Stimulated activated CD4-positive, alpha-beta T cell treated with anti-CD3 and anti-CD28 coated beads, TNF-alpha, amount 100 ng/mL, for 4 hours (primary cell): ENCODE measurements at places on chromosomes 12 and 14.

GRCh38 chr12:4460761-4461160 is 15.1 kb upstream of the FGF6 start:
- DNase-seq = no peak

- DNase-seq = no peak
Measured at GRCh38 chr14:72443991-72444441, 449.9 kb downstream of the DPF3 start.

- no peak for DNase-seq
Measured at GRCh38 chr12:28172434-28173030, 17.7 kb upstream of the CCDC91 start.

- no peak for DNase-seq
Measured at GRCh38 chr14:83913476-83913875, 1616.5 kb upstream of the FLRT2 start.

DNA sequence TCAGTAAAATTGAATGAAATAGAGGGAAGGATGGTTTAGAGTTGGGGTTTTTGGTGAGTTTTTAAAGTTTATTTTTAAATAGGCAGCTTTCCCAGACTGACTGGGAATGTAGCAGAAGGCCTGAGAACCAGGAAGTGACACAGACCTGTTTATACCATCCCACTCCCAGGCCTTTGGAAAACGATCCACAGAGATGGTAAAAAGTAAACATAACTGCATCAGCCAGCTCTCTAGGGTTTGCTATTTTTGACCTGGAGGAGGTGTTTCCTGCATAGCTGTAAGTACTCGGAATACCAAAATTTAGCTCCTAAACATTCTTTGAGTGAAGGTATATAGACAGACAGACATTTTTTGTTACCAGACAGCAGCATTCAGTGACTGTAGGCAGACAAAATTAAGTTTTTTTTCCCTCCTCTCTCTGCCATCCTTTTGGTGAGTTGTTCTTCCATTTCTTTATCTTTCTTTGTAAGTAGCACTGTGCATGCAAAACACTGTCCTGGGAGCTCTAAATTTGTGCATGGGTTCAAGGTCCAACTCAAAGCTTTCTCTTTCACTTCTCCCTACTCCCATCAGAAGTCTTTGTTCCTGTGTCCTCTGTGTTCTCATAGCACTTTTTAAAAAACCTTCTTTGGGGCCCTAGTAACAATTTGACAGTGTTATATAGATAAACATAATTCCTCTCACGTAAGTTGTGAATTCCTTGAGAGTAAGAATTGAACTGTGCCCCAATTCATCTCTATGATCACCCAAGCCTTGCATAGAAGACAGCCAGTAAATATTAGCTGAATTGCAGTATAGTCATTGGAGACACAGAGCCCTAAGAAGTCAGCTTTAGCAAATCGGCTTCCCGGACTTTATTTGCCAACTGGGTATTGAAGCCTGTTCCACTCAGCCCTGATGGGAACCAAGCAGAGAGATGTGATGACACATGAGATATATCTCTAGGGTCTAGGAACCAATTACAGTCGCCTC is 37.4 kb downstream of the SUSD6 start:
- DNase-seq = no peak

DNA sequence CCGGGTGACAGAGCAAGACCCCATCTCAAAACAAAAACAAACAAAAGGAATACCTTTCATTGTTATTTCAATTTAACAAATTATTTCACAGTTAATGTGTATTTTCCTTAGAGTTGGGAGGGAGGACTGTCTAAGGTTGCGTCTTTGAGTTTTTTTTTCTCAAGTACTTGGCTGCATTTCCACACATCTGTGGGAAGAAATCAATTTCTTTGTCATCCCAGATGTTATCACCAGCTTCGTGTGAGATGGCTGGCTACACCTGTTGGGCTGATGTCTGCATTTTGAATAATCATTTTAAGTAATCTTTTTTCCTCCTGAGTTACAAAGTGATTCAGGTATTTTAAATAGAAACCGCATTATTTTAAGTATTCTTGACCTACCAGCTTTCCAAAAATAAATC is 59.4 kb downstream of the EML1 start:
- no peak for DNase-seq

- no peak for DNase-seq
Measured at GRCh38 chr14:99685151-99685591, 1.1 kb downstream of the CYP46A1 start.

GRCh38 chr12:62468935-62469334 is 2.3 kb downstream of the MON2 start:
- no peak for DNase-seq

DNA sequence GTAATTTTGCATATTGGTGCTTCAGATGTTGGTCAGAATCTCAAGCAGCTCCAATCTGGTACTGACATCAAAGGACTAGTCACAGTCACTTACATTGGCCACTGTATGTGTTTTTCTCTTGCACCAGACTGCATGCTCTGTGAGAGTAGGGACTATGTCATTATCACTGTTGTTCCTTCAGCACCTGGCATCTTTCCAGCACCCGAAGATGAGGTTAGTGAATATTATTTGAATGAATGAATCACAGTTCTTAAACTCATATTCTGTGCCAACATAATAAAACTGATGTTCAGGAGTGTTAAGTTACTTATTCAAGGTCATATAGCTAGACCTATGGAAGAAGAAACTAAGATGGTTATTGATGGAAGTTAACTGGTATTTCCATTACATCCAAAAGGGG is 204.5 kb upstream of the TBX3 start:
- DNase-seq = no peak

- DNase-seq = no peak
Measured at GRCh38 chr12:131990066-131990979, 40.6 kb downstream of the EP400 start.

- DNase-seq = no peak
Measured at GRCh38 chr14:73100334-73100733, 36.0 kb upstream of the PSEN1 start.

DNA sequence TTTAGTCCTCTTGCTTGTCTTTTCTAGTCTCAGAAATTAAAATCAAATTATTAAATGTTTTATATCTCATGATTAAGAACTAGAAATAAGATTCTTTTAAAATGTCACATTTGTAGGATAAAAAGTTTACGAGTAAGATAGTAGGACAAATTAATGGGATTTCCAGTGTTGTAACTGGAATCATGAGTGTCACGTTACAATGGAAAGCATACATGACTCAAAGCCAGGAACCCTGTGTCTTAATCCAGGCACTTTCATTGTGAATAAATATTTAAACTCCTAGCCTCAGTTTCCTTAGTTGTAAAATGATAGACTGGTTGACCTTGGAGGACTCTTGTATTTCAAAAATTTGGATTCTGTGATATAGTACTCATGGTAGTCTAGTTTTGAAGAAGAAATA is 84.9 kb downstream of the MIA2 start:
- DNase-seq = no peak

GRCh38 chr14:47366006-47366405 is 309.4 kb downstream of the MDGA2 start:
- no peak for DNase-seq

- DNase-seq = no peak
Measured at GRCh38 chr14:69682621-69683263, 71.3 kb downstream of the SUSD6 start.

- DNase-seq = no peak
Measured at GRCh38 chr14:105173901-105174894, 5.6 kb upstream of the JAG2 start.

DNA sequence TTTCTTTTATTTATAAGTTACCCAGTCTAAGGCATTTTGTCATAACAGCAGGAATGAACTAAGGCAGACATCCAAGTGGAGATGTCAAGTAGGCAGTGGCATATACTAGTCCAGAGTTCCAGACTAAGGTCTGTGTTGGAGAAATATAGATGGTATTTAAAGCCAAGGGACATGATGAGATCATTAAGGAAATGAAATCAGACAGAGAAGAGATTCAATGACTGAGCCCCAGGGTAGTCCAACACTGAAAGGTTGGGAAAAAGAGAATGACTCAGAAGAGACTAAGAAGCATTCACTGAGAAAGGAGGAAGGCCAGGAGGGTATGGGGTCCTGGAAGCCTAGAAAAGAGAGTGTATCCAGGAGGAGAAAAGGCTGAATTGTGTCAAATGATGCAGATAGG is 442.2 kb upstream of the CCDC196 start:
- DNase-seq = no peak

- DNase-seq = no peak
Measured at GRCh38 chr14:73492043-73492552, 1.4 kb downstream of the RIOX1 start.

GRCh38 chr12:115926037-115926670 is 351.3 kb downstream of the MED13L start:
- DNase-seq = no peak

DNA sequence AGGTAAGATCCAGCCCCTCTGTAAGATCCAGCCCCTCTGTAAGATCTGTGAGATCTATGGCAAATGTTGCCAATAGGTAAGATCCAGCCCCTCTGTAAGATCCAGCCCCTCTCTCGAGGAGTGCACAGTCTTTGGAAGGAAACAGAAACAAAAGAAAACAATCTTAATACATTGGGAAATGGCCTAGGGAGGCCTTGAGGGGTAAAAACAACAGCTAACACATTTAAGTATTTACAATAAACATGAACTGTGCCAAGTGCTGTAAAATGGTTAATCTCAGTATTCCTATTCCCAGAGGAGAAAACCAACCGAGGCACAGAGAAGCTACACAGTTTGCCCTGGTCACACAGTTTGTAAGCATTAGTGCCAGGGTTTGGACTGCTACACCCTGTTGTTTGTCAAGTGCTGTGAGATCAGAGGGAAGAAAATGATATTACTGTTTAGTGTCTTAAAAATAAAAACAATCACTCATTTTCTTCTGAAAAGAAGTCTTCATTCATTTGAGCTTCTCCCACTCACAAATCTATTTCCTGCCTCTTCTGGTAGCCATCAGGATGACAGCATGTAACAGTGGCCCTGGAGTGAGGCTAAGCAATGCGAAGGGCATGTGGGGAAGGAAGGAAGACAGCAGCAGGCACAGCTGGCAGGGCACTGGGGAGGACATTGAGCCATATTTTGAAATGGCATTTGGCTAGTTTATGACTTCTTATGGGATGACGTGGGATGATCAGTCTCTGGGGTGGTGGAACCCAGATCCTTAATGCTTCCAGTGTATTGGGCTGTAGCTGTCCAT is 118.7 kb upstream of the PTPRQ start:
- no peak for DNase-seq

DNA sequence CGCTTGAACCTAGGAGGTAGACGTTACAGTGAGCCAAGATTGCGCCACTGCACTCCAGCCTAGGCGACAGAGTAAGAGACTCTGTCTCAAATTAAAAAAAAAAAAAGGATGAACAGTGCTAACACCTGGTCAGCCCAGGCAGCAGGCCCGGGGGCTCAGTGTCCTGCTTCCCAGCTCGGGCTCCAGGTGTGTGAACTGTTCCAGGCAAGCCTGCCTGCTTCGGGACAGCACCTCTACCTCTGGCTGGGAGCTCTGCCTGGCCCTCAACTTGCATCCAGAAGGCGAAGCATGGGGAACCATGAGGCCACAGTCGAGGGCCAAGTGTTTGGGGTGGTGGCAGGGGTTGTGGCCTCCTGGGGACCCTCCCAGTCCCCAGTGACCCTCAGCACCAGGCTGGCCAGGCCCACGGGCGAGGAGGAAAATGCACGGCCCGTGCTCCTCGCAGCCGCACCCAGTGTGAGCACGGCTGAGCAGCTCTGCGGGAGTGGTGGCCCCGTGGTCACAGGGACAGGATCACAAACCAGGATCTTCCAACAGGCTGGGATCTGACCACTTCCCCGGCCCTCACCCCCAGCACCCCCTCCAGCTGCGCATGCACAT is 15.5 kb downstream of the CDCA4 start:
- DNase-seq = no peak

GRCh38 chr12:100553936-100554335 is 19.5 kb upstream of the GAS2L3 start:
- no peak for DNase-seq

DNA sequence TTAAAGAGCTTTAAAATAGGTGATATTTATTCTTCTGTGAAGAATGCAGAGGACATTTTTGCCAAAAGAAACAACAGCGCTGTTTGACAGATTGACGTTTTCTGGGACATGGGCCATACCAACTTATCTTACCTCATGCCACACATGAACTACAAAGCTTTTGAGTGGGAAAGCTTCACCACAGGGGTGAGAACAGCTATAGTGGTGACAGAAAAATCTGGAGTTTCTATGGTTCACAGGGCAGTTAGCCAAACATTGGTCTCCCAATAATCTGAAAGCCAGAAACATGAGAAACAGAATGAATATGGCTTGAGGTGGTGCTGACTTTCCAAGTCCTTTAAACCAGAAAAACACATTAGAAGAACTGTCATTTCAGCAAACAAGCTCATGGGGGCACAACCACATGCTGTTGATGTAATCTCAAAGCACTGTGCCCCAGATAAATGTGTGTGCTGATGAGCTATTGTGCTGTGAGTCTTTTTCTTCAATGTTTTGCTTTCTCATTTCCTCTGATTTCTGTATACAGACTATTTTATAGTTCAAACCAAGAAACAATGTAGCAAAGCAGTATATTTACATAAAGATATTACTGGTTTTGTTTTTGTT is 905.4 kb downstream of the SLC16A7 start:
- no peak for DNase-seq
